Mesothelial cell of epicardium (in vitro differentiated cells): ENCODE measurements at places on chromosomes 1 and 21. TPM values are rescaled to one million over a fixed set of nuclear protein-coding genes. Genes with fewer than 3 reads are reported as not detected.
A peak's percentile ranks its signal among the peaks of the same experiment; 100 is the strongest.

DNA sequence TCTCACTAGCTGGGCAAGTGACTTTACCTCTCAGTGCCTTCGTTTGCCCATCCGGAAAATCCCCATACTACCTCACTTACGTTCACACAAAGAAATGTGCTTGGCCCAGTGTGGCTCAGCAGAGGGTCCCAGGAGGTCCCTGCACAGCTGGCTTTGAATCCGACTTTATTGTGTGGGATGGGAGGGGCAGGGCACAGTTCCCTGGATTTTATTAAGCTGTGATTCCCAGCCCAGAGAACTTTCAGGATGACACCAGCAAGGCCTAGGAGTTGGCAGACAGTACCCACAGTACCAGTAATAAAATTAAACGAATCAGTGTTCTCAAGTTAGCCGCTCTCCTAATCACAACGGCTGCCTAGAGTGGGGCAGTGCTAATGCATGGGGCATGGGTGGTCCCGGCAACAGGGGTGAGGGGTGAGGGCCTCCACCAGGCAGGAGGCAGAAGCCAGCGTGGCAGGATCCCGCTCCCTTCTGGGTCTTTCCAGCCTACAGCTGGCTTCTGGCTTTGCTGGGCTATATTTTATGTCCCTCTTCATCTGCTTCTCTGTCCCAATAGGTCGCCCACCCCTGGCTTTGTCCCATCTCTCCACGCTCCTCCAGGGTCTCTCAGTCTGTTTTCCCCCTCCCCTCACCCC lies 74.9 kb downstream of the VWA5B1 start:
- peaks cover 8% of the 10 kb centered on the region for H3K4me1 ChIP-seq
- DNase-seq = no peak
- no peaks in the 10 kb centered on the region for H3K36me3 ChIP-seq
- peak overlapping the region; percentile 44 for H3K4me3 ChIP-seq
- H3K27me3 ChIP-seq = peaks cover 94% of the 10 kb centered on the region

DNA sequence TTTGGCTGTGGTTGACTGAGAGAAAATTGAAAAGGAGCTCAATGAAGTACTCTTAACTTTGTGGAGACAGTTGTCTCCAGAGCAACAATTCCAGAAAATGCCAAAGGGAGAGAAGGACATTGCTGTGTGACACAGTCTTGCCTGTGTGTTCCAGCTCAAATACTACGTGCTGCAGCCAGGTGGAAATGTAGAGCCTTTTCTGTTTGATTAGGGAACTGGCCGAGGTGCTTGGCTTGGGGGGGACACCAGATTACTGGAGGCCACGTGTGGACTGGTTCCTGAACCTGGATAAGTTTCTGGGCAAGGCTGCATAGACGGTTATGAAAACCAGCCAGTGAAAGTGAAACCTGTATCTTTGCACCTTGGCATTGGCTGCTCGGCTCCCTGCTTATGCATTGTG lies 217.9 kb downstream of the CTH start:
- DNase-seq = no peak
- H3K27ac ChIP-seq = no peak overlapping the region
- no peaks in the 10 kb centered on the region for H3K4me1 ChIP-seq

DNA sequence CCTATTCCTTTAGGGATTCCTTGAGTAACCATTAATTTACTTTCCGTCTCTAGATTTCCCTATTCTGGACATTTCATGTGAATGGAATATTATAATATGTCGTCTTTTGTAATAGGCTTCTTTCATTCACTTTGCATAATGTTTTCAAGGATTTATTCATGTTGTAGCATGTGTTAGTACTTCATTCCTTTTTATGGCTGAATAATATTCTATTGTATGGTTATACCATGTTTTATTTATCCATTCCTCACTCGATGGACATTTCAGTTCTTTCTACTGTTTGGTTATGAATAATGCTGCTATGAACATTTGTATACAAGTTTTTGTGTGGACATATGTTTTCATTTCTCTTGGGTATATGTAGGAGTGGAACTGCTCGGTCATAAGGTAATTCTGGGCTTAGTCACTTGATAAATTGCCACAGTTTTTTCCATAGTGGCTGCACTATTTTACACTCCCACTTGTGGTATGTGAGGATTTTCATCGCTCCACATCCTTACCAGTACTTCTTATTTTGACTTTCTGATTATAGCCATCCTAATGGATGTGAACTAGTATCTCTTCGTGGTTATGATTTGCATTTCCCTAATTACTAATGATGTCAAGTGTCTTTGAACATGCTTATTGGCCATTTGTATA lies 17.7 kb downstream of the PPP2R5A start:
- H3K4me1 ChIP-seq = peaks cover 3% of the 10 kb centered on the region
- H3K27ac ChIP-seq = no peak overlapping the region
- peaks cover 10% of the 10 kb centered on the region for H3K36me3 ChIP-seq
- no peak overlapping the region for H3K4me3 ChIP-seq

The SCCPDH gene
- total RNA-seq = 34.3 to 35.3 TPM (median 35.1 TPM) in 3 replicates

- peaks cover 24% of the 10 kb centered on the region for H3K36me3 ChIP-seq
- H3K27me3 ChIP-seq = no peaks in the 10 kb centered on the region
- peaks cover 2% of the 10 kb centered on the region for H3K4me1 ChIP-seq
- H3K4me3 ChIP-seq = no peak overlapping the region
Measured at GRCh38 chr1:46363121-46363520, 22.5 kb downstream of the NSUN4 start.

DNA sequence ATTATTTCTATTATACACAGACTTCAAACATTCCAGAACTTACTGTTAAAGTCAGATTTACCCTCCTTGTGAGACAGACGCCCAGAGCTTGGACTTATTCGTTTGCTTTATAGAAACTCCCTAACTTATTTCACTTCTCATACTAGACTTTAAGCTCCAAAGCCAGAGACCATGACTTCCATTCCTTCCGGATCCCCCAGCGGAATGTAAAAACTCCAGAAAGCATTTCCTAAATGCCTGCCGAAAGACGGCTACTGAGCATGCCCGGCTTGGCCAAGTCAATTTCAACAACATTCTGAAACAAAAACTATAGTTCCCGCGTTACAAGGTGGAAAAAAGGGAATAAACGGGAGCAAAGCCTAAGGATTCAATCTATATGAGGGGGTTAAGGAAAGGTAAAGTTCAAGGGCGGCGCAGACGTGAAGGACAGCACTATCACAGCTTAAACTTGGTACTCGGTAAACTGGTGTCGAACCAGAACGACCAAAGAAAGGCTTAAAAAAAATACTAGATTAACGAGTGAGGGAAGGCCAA lies 1.1 kb downstream of the USP48 start:
- peaks cover 13% of the 10 kb centered on the region for H3K4me1 ChIP-seq
- DNase-seq = peak; percentile 47
- H3K27me3 ChIP-seq = no peaks in the 10 kb centered on the region
- peak overlapping the region; percentile 88 for H3K4me3 ChIP-seq

- H3K27ac ChIP-seq = peak overlapping the region; percentile 72
- peaks cover 20% of the 10 kb centered on the region for H3K4me1 ChIP-seq
- no peaks in the 10 kb centered on the region for H3K27me3 ChIP-seq
Measured at GRCh38 chr1:2313651-2314261, 77.6 kb downstream of the MORN1 start.

DNA sequence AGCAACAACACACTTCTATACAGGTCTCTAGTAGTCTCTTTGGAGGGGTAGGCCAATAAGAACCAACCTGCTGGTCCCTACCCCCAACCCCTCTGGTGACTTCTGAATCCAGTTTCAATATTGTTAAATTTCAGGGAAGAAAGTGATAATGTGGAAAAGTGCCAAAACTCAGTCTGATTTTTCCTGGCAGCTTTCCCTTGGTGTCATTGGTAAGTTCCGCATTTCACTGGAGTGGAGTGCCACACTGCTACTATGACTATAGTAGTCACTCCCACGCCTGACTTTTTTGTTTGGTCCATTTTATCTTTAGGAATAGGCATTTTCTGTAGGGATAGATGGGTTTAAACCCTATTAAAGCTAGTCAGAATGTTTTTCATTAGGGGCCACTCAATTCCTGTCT lies 5.7 kb upstream of the ARID1A start:
- H3K4me1 ChIP-seq = peaks cover 47% of the 10 kb centered on the region
- H3K27ac ChIP-seq = peak overlapping the region; percentile 74
- H3K36me3 ChIP-seq = no peaks in the 10 kb centered on the region
- DNase-seq = no peak
- no peak overlapping the region for H3K4me3 ChIP-seq

The FCRL6 gene
- 0.60 to 0.62 TPM (median 0.61 TPM) in 3 replicates for total RNA-seq

DNA sequence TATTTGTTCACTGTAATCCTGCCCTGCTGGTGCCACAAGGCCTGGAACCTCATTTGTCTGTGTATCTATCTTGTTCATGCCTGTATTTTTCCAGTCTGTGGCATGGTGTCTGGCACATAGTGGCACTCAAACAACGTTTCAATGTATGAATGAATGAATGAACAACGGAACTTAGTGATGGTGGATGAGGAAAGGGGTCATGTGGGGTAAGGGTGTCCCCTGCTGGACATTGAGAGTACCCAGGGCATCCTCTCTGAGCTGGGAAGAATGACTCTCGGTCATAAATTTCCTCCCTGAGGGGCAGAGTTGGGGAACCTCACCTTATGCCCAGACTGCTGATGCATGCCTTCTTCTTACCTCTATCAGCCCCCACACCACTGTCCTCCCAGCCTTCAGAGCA lies 18.9 kb upstream of the ZNF683 start:
- H3K36me3 ChIP-seq = no peaks in the 10 kb centered on the region
- no peak for DNase-seq
- H3K27ac ChIP-seq = no peak overlapping the region
- no peak overlapping the region for H3K4me3 ChIP-seq
- no peaks in the 10 kb centered on the region for H3K27me3 ChIP-seq

GRCh38 chr1:2591233-2591580 lies 4.6 kb downstream of the PRXL2B start:
- H3K27me3 ChIP-seq = no peaks in the 10 kb centered on the region
- no peak for DNase-seq
- H3K4me3 ChIP-seq = no peak overlapping the region
- peaks cover 17% of the 10 kb centered on the region for H3K4me1 ChIP-seq
- no peaks in the 10 kb centered on the region for H3K36me3 ChIP-seq

The LRRC42 gene
- total RNA-seq = 42.1 to 43.4 TPM (median 43.2 TPM) in 3 replicates

DNA sequence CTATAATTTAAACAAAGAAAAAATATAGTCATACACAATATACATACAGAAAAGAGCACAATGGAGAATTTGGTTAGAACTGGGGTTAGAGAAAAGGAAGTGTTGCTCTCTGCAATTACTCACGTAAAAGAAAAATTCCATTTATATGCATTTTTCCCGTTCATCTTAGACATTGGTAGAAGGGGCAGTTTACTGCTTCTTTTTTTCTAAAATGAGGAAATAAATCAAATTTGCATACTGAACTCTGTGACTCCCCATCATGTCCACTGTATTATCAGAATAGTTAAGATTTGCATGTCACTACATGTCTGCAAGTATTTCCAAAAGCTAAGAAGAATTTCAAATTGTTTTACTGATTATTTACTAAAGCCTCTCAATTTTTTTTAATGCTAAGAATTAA lies 44.1 kb upstream of the C1orf105 start:
- no peaks in the 10 kb centered on the region for H3K36me3 ChIP-seq
- no peak overlapping the region for H3K4me3 ChIP-seq
- H3K27me3 ChIP-seq = no peaks in the 10 kb centered on the region
- no peak for DNase-seq

- no peaks in the 10 kb centered on the region for H3K27me3 ChIP-seq
- DNase-seq = no peak
- H3K4me1 ChIP-seq = peaks cover 37% of the 10 kb centered on the region
- peak overlapping the region; percentile 85 for H3K27ac ChIP-seq
Measured at GRCh38 chr1:9890224-9890731, 19.8 kb downstream of the CTNNBIP1 start.

GRCh38 chr1:212470059-212470458 lies 37.3 kb downstream of the NENF start:
- H3K36me3 ChIP-seq = no peaks in the 10 kb centered on the region
- peaks cover 36% of the 10 kb centered on the region for H3K4me1 ChIP-seq
- no peak for DNase-seq
- no peaks in the 10 kb centered on the region for H3K27me3 ChIP-seq
- no peak overlapping the region for H3K4me3 ChIP-seq
- peak overlapping the region; percentile 73 for H3K27ac ChIP-seq

The ETV3 gene
- 57.8 to 61.7 TPM (median 60.6 TPM) in 3 replicates for total RNA-seq

DNA sequence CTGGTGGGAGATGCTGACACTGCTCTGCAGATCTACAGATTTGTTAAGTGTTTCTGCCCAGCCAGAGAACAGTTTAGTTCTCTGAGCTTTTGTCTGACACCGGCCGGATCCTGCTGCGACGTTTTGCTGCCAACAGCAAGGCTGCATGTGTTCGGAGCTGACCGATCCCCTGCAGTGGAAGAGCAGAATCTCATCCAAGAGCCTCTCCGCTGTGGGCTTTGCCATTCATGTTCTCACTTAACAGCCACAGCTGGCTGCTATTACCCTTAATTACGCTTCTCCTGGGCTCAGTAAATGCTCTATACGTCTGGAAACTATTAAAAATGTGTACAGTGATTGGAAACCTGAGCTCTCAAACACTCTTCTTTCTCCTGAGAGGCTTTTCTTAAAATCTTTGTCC lies 105.3 kb downstream of the BCAR3 start:
- H3K4me1 ChIP-seq = peaks cover 39% of the 10 kb centered on the region
- DNase-seq = no peak
- no peak overlapping the region for H3K4me3 ChIP-seq
- no peaks in the 10 kb centered on the region for H3K27me3 ChIP-seq
- peak overlapping the region; percentile 41 for H3K27ac ChIP-seq
- H3K36me3 ChIP-seq = peaks cover 9% of the 10 kb centered on the region

- peaks cover 19% of the 10 kb centered on the region for H3K4me1 ChIP-seq
- H3K4me3 ChIP-seq = no peak overlapping the region
- H3K36me3 ChIP-seq = no peaks in the 10 kb centered on the region
- peaks cover 2% of the 10 kb centered on the region for H3K27me3 ChIP-seq
- DNase-seq = no peak
Measured at GRCh38 chr1:25917996-25918395, 11.8 kb upstream of the STMN1 start.

The GNAT2 gene
- 0.36 TPM in 1 of 3 replicates, not detected in the others for total RNA-seq

- H3K27me3 ChIP-seq = peaks cover 7% of the 10 kb centered on the region
- peaks cover 3% of the 10 kb centered on the region for H3K4me1 ChIP-seq
- peak overlapping the region; percentile 83 for H3K4me3 ChIP-seq
- H3K36me3 ChIP-seq = peaks cover 8% of the 10 kb centered on the region
- H3K27ac ChIP-seq = peak overlapping the region; percentile 71
Measured at GRCh38 chr21:46666941-46667740, 31.7 kb downstream of the PRMT2 start.

DNA sequence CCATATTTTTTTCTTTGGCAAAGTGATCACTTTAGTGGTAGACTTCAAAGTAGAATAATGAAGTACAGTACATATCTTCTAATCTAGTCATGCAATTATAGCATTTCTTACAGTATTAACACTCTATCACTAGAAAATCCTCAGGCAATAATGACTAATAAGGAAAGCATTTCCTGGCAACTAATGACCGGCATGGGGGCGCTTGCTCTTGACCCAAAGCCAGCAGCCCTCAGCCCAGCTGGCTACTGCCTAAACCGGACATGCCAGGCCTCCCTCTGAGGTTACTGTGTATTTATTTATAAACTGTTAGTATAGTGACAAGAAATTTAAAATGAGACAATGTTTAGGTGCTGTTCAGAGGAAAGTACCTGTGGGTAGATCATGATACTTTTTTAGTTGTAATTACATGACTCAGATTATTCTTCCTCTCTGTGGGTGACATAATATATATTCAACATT lies 633.8 kb downstream of the PTPRC start:
- H3K27ac ChIP-seq = peak overlapping the region; percentile 18
- H3K27me3 ChIP-seq = no peaks in the 10 kb centered on the region
- no peak for DNase-seq
- H3K4me3 ChIP-seq = no peak overlapping the region
- peaks cover 16% of the 10 kb centered on the region for H3K4me1 ChIP-seq
